ENCODE measurements at places on chromosomes 13 and 19. TPM values are rescaled to one million over a fixed set of nuclear protein-coding genes. Genes with fewer than 3 reads are reported as not detected.

The MAG gene
- not detected for total RNA-seq

The CASP14 gene
- not detected for total RNA-seq

The OR10H1 gene
- total RNA-seq: not detected

The LILRA5 gene
- not detected for total RNA-seq

The CDC42EP5 gene
- 136 TPM for total RNA-seq

The CRLF1 gene
- not detected for total RNA-seq

The CCL25 gene
- total RNA-seq: not detected

The TNFSF9 gene
- total RNA-seq: 0.34 TPM

The LENG1 gene
- total RNA-seq: 7.8 TPM

The SULT2B1 gene
- total RNA-seq: 0.42 TPM

The ZNF575 gene
- total RNA-seq: not detected

The DENND1C gene
- total RNA-seq: not detected

The PSG1 gene
- total RNA-seq: under 0.01 TPM

The CEBPA gene
- 0.19 TPM for total RNA-seq

The KLK10 gene
- 1.0 TPM for total RNA-seq

The LGALS7B gene
- total RNA-seq: 1.4 TPM

The ETV2 gene
- total RNA-seq: 0.09 TPM

The ABCA7 gene
- total RNA-seq: 10.0 TPM

The PSG7 gene
- not detected for total RNA-seq

The ADGRE1 gene
- total RNA-seq: not detected

The JAK3 gene
- total RNA-seq: 3.2 TPM

The ZC3H4 gene
- 21.9 TPM for total RNA-seq

The EDNRB gene
- 112 TPM for total RNA-seq

The NPAS1 gene
- total RNA-seq: 0.17 TPM

The PCDH9 gene
- total RNA-seq: 0.68 TPM

The RAB3D gene
- total RNA-seq: 55.6 TPM

The ZNF763 gene
- total RNA-seq: 3.1 TPM

The CAPN12 gene
- total RNA-seq: not detected

The GPR18 gene
- not detected for total RNA-seq

The ISOC2 gene
- total RNA-seq: 56.2 TPM

The DIAPH3 gene
- 8.7 TPM for total RNA-seq

The TMEM255B gene
- 45.1 TPM for total RNA-seq

The RASA3 gene
- 51.4 TPM for total RNA-seq

The ZNF726 gene
- total RNA-seq: 7.8 TPM

The PCDH20 gene
- 0.17 TPM for total RNA-seq

The TSHZ3 gene
- total RNA-seq: 3.2 TPM

The CD79A gene
- 0.34 TPM for total RNA-seq

The ATP13A1 gene
- total RNA-seq: 36.8 TPM

The ZNF574 gene
- 17.3 TPM for total RNA-seq

The NLRP12 gene
- total RNA-seq: 3.4 TPM

The ATXN8OS gene
- not detected for total RNA-seq

The AKAP8L gene
- 49.0 TPM for total RNA-seq

The FAM124A gene
- total RNA-seq: 9.7 TPM

The ICAM3 gene
- 9.4 TPM for total RNA-seq

The TMEM190 gene
- total RNA-seq: not detected

The RFPL4AL1 gene
- total RNA-seq: 0.68 TPM

The SHISA2 gene
- 1.1 TPM for total RNA-seq

The ZNF723 gene
- total RNA-seq: not detected

The PNMA8A gene
- total RNA-seq: 0.98 TPM

The SAFB2 gene
- 47.5 TPM for total RNA-seq

The KIR3DL2 gene
- total RNA-seq: not detected

The ATP12A gene
- total RNA-seq: not detected

The CRB3 gene
- total RNA-seq: not detected

All from dermis blood vessel endothelial cell (primary cell).